ENCODE measurements at places on chromosomes 3 and 15. TPM values are rescaled to one million over a fixed set of nuclear protein-coding genes. Genes with fewer than 3 reads are reported as not detected.

ECT2 gene
- total RNA-seq = 18.5 TPM

CCR3 gene
- total RNA-seq = not detected

VILL gene
- 7.6 TPM for total RNA-seq

TGM5 gene
- not detected for total RNA-seq

CCDC54 gene
- total RNA-seq = not detected

FBXO40 gene
- not detected for total RNA-seq

TM4SF18 gene
- total RNA-seq = 4.8 TPM
